KG1 (cell line): ENCODE measurements at places on chromosomes 4 and X.

GRCh38 chrX:149996515-149996914, 58.2 kb upstream of the EOLA2 start:
- no peak for DNase-seq

DNA sequence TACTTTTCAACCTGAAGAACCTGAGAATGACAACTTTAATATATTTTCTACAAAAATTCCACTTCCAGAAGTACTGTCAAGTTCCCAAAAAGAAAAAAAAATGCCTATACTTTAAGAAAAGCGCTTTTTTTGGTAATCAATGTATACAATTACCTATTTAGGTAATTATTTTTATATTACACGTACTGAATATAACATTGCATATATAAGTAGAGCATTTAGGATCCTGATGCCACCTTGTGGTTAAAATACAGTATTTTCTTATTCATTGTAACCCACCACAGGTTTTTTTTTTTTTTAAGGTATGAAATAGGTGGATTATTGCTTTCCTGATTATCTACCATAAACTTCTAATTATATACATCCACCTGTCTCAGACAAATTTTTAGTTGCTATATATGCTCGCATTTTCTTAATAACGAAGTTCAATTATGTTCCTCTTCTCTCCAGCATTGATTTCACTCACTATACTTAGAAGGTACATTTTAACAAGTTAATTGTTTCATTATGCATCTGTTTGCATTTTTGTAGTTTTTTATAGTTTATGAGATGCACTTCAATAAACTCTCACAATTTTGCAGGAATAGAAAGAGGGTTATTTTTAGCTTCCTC, 5.2 kb downstream of the MAP9 start:
- DNase-seq, result peak; percentile 7

GRCh38 chrX:24025741-24026403, 1.1 kb downstream of the KLHL15 start:
- peak; percentile 6 for DNase-seq

GRCh38 chr4:148311526-148311925, 130.7 kb downstream of the NR3C2 start:
- DNase-seq, result no peak

GRCh38 chr4:17093481-17093880, 195.0 kb upstream of the LDB2 start:
- no peak for DNase-seq

GRCh38 chr4:213971-214370, 89.7 kb downstream of the ZNF718 start:
- DNase-seq, result no peak

- DNase-seq, result no peak
Measured at GRCh38 chr4:108813261-108813660, 50.4 kb upstream of the ETNPPL start.

GRCh38 chr4:107993969-107994368, 4.3 kb downstream of the HADH start:
- DNase-seq, result no peak

- no peak for DNase-seq
Measured at GRCh38 chrX:28329156-28329555, 258.1 kb upstream of the IL1RAPL1 start.
